ENCODE measurements at places on chromosomes 6 and 20.

GRCh38 chr6:13478525-13478966 lies 8.9 kb downstream of the GFOD1 start:
- no peak for ATAC-seq

DNA sequence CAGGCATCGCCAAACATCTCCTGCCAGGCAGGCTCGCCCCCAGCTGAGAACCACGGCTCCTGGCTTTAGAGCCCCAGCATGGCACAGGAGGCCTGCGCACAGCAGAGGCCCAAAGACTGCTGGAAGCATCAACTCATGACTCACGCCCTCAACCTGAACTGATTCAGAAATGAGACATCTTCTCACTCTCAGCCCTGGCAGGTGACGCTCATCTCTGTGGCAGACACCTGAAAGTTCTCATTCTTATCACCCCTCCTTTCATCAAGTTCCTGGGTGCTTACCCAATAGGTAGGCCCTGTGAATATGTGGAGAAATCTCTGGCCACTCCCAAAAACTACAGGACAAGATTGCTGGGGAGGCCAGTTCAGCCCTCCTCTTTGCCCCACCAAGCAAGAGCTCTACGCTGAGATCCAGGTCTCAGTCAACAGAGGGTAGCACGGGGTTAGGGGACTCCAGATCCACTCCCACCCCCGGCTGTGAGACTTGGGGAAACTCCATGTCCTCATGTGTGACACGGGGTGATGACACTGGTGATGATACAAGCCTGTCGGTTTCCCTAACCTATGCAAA lies 11.3 kb downstream of the NFATC2 start:
- peak; percentile 80 for ATAC-seq

GRCh38 chr6:27760464-27760863 lies 151.7 kb downstream of the OR2B2 start:
- ATAC-seq: peak; percentile 47

GRCh38 chr6:14542670-14543366 lies 425.2 kb downstream of the CD83 start:
- peak; percentile 99 for ATAC-seq

GRCh38 chr20:24017458-24017755 lies 28.8 kb upstream of the GGTLC1 start:
- peak; percentile 80 for ATAC-seq

DNA sequence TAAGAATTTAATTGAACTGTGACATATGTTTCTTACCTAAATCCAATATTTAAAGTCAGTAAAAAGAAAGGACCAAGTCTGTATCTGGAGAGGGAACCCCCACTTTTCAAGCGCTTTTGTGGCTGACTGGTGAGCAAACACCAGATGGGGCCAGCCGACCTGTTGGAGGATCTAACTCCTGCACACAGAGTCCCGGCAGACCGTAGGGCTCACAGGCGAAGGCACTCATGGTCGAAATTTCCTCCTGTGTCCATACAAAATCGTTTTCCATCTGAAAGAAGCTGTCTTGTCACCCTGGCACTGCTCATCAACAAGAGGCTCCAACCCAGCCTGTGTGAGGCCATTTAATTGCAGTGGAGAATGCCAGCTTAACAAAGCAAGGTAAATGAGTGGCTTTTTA lies 94.0 kb downstream of the SCML4 start:
- ATAC-seq: peak; percentile 48

DNA sequence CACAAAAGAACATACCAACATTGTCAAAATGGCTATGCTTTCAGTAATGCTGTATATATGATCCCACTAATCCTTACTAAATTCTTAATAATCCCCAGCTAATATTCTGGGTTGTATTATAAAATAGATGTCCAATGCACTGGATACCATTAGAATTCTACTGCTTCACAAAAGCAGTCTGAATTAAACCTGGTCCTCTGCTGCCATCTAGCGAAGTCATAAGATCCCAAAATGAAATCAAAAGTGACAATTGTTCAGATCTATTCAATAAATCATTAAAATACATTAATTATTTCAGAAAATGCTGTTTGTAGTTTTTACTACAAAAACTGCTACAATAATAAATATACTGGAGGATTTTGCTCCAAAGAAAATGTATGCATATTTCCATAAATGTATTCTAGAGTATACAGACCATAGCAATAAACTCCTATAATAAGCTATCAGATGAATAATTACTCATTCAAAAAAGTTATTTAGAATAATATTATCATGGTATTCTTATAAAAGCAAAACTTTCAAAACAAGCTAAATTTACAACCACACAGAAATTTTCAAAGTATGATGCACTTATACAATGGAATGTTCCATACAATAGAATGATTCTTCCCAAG lies 92.6 kb downstream of the RNGTT start:
- ATAC-seq: no peak

- ATAC-seq: peak; percentile 17
Observed at GRCh38 chr20:57091748-57092111, 174.7 kb downstream of the BMP7 start.

GRCh38 chr6:44608175-44608574 lies 220.7 kb downstream of the CDC5L start:
- ATAC-seq: no peak

GRCh38 chr6:160457823-160458222 lies 109.6 kb downstream of the SLC22A3 start:
- no peak for ATAC-seq

DNA sequence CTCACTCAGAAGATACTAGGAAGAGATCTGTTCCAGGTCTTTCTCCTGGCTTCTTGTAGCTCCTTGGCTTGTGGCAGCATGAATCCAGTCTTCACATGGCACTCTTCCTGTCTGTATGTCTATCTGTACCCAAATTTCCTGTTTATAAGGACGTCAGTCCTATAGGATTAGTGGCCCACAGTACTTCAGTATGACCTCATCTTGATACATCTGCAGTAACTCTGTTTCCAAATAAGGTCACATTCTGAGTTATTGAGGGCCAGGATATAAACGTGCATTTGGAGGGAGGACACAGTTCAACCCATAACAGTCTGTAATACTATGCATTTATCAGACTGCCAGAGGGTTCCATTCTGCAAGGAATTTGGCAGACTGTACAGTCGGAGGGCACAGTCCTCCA lies 57.6 kb upstream of the DYNLRB1 start:
- no peak for ATAC-seq

DNA sequence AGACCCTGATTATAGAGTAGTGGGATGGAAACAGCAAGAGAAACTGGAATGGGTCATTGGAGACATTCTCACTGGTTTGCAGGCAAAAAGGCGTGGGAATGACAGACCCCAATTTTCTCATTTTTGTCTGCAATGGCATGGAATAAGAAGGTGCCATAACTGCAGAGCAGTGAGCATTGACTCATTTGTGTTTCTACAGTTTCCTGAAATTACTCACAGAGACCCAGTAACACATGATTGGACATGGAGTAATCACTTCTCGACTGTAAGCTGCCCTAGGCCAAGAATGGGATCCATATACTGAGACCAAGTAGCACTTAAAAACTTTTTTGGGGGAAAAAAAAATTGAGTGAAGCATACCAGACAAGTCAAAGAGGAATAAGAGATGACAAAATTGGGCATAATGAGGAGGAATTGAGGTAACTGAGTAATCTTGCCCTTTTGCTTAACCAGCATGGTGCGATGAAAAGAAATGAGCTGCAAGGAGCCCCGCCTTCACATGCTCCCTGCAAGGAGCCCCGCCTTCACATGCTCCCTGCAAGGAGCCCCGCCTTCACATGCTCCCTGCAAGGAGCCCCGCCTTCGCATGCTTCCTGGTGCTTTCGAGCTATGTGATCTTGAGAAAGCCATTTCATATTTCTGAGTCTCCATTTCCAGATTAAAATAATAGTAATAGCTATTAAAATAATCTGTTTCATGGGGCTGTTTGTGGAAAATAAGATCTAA lies 44.1 kb downstream of the NHSL1 start:
- peak; percentile 83 for ATAC-seq

DNA sequence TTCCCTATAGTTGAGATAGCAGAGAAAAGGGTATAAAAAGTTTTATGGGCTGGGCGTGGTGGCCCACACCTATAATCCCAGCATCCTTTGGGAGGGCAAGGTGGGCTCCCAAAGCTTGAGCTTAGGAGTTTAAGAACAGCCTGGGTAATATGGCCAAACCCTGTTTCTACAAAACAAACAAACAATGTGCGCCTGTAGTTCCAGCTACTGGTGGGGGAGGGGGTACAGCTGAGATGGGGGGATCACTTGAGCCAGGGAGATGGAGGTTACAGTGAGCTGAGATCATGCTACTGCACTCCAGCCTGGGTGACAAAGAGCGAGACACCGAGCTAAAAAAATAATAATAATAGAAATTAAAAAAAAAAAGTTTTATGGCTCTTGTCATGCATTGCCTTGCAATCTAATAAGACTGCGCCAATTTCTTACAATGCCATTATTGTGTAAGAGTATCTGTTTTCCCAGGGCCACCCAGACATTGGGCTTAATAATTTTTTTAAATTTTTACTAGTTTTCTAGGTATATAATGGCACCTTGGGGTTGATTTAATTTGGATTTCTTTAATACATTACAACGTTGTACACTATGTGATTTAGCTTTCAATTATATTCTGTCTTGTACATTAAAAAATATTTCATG lies 3.9 kb downstream of the ACSS2 start:
- ATAC-seq: no peak

- peak; percentile 73 for ATAC-seq
Observed at GRCh38 chr20:56460459-56460858, 8.0 kb upstream of the RTF2 start.

- no peak for ATAC-seq
Observed at GRCh38 chr6:1915226-1915625, 305.5 kb downstream of the FOXC1 start.

DNA sequence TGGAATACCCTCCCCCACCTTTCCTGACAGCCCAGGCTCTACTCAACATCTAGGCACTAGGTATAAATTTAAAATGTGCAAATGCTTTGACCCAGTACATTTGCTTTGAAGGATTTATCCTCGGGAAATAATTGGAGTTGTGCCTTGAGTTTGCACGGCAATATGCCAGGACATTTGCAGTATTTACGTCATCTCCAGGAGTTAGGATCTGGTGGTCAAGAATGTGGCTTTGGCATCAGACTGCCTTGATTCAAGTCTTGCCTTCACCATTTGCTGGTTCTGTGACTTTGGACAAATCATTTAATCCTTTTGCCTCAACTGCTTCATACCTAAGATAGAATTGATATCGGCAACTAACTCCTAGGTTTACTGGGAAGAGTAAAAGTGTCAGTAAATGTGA lies 169.6 kb downstream of the PLCB1 start:
- no peak for ATAC-seq

DNA sequence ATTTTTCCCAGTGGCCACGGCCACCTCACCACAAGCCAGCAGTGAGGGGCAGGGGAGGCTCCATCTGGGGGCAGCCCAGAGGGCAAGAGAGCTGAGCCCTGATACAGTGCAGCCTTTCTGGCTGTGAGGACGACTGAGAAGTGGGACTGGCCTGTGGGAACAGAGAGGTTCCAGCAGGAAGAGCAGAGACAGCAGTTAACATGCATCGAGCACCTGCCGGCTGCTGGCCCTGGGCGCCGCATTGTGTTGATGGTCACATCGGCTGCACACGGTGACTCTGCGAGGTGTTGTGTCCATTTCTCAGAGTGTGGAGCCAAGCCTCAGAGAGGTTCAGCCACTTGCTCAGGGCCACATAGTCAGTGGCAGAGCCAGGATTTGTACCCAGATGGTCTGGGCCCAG lies 9.8 kb downstream of the FOXS1 start:
- ATAC-seq: no peak

GRCh38 chr20:7291323-7291943 lies 523.9 kb downstream of the BMP2 start:
- no peak for ATAC-seq

- no peak for ATAC-seq
Observed at GRCh38 chr6:111646942-111647341, 41.3 kb upstream of the TRAF3IP2 start.

GRCh38 chr20:16385891-16386290 lies 187.4 kb downstream of the KIF16B start:
- ATAC-seq: no peak

GRCh38 chr6:151381722-151382121 lies 9.6 kb downstream of the ZBTB2 start:
- ATAC-seq: peak; percentile 59

DNA sequence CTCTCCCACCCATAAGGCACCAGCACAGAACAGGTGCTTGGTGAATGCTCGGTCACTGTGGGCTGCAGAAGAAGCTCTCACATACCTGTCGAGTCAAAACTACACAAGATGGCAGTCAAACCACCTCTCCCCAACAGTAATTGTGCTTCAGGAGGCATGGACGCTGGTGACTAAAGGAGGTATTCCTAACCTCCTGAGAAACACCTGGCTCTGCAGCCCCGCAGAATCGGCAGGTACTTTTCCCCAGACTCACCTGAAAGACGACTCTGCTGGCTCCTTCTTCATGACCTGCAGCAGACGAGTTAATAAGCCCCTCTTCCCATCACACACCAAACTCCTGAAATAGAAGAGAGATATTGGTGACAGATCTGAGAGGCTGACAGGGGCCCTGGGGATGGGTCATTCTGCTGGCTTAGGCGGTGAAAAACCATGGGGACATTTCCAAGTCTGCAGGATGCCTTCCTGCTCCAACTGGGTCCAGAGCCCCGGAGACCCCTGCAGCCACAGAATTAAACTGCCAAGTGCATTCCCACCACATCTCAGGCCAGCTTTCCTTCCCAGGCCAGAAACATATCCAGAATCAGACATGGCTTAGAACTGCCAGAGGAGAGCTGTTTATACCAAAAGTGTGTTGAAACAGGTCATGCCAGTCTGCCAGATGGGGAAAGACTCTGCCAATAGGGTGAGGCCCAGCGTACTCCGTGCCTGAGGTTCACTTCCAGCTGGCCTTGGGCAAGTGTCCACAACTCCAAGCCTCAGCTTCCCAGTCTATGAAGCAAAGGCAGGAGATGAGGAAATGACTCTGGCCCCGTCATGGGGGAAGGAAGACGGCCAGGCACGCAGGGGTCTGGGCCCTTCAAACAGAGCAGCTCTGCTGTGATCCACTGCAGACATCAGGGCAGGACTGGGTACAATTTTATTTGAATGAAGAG lies 53.0 kb downstream of the MYH7B start:
- ATAC-seq: no peak

DNA sequence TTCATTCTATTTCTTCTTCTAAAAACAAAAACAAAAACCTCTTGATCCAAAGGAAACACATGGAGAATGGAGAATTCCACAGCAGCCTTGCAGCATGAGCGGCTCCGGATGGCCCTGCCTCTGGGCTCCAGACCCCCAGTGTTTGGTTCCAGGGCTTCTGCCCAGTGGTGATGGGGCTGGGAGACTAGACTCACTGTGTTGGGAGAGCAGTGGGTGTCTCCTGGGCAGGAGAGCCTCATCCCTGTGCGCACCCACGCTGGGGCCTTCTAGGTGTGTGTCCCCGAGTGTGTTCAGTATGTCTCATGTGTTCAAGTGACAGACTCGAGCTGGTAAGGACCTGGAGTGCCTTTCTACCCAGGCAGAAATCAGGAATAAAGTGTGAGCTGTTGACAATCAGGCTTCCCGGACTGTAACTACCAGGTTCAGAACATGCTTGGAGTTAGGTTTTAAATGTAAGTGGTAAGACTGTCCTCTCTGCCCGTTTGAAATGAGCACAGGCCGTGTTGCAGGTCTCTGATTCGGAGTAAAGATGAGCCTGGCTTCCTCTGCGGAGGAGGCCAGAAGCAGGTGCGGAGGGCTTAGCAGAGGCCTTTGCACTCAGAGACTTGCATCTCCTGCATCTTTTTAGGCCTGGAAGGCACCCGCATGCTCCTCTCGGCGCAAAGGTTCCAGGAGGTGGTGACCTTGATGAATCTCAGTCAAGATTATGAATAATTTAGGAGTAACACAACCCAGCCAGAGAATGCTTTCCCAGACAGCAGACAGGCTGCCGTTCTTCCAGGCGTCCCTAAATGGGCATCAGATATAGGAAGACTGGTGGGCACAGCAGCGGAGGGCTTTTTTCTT lies 253.6 kb downstream of the CDH26 start:
- ATAC-seq: no peak

GRCh38 chr20:23488996-23489395 lies 1.9 kb upstream of the CST8 start:
- ATAC-seq: no peak
